ENCODE measurements at places on chromosomes 4 and X. TPM values are rescaled to one million over a fixed set of nuclear protein-coding genes. Genes with fewer than 3 reads are reported as not detected.

Gene ATP1B4
- not detected for total RNA-seq

Gene EDA
- total RNA-seq: 1.6 TPM

Gene PDCL2
- not detected for total RNA-seq

Gene BMPR1B
- total RNA-seq: not detected

Gene GIMD1
- total RNA-seq: not detected

Gene TIGD4
- total RNA-seq: not detected

Gene ABLIM2
- total RNA-seq: 15.8 TPM

Gene DSPP
- total RNA-seq: not detected

Gene TKTL1
- not detected for total RNA-seq

DNA sequence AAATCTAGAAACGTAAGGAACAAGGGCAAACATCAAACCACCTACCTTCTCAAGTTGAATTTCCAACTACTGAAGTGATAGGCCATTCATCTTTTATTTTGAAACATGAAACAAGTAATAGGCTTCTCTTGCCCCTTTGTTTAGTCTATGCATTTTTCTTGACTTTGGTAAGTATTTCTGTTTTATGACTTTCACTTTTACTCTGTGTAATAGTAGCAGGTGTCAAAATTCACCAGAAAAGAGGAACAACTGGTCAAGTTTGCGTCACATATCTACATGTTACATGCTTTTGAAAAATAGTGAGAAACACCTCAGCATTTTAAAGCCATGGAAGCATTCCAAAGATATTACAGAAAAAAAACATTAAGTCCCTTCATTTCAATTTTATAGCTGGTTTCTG, 157.1 kb upstream of the FTHL17 start:
- DNase-seq: no peak

GRCh38 chr4:6974138-6974848, 64.7 kb downstream of the TBC1D14 start:
- peak; percentile 82 for DNase-seq

DNA sequence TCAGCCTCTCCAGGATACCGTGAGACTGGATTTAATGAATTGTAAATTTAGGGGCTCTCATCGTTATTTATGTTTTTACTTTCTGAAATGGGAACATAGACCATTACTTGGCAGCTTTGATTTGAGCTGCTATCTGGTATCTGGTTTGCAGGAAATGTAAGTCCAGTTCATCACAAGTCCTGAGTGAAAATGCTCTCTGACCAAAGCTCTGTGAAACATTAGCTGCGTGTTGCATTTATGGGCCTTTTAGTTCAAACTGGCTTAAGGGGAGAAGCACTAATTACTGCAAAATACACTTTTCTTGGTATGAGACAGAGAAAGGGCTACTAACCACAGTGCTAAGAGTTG, 420 bp downstream of the CC2D2A start:
- no peak for DNase-seq

- no peak for DNase-seq
Observed at GRCh38 chrX:74408304-74408703, 13.0 kb upstream of the SLC16A2 start.

DNA sequence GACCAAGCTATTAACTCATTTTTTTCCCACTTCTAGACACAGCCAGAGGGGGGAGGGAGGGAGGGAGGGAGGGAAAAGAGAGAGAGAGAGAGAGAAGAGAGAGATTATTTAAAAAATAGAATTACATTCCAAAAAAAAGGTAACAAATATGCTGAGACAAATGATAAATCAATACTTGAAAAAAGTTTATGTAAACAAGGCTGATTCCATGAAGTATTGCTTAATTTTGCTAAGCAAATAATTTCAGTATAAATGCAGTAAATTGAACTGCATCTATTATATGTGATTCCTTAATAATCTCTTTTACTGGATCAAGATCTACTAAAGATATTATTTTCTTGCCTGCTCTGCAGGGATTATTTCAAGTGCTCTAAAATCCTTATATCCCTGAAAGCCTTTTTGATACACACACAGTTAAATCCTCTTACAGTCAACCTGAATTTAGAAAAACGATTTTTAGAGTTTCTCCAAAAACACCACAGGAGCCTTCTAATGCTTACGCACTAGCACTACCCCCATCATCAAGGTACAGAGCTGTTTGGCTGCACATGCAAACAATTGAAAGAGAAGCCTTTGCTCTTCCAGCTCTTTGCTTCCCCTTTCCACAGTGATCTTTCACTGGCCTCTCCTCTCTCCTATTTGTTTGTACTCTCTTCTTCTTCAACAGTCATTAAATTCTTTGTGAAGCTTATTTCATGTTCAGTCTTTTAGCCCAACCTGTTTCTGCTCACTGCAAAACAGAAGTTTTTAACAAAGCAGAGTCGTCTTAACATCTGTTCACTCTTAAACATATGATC, 426.3 kb upstream of the FAM241A start:
- DNase-seq: no peak

GRCh38 chrX:3160756-3161155, 119.5 kb downstream of the ARSF start:
- DNase-seq: no peak

DNA sequence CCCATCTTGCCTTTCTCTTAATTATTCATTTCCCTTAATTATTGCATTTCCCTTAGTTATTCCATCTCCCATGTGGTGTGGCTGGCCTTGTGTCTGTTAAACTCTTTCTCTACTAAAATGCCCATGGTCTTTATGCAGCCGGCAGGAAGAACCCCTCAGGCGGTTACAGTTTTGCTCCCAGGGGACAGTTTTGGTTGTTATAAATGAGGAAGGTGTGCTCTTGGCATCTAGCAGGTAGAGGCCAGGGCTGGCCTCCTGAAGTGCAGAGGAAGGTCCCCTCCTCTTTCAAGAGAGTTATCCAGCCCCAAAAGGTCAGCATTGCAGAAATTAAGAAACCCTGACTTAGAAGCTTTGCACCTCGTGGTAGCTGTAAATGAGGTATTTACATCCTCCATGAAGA, 18.0 kb downstream of the TBL1X start:
- no peak for DNase-seq

- DNase-seq: no peak
Observed at GRCh38 chrX:45479196-45479834, 278.6 kb upstream of the DIPK2B start.

- no peak for DNase-seq
Observed at GRCh38 chr4:116733370-116733769, 352.0 kb downstream of the TRAM1L1 start.

DNA sequence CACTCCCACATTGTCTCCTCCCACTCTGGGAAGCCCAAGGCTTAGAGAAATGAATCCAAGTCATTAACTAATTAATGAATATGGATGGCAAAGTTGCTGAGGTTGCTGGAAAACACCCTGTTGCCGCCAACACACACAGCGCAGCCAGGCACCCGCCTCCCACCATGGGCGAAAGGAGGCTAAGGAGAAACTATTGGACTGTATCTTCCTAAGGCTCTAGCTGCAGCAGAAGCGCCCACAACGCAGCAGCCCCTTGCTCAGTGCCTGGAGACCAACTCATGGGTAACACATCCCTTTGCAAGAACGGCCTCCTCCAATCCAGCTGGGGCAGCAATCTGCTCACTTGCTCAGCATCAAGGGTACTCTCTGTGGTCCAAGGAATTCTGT, 34.2 kb downstream of the TSC22D3 start:
- DNase-seq: no peak

DNA sequence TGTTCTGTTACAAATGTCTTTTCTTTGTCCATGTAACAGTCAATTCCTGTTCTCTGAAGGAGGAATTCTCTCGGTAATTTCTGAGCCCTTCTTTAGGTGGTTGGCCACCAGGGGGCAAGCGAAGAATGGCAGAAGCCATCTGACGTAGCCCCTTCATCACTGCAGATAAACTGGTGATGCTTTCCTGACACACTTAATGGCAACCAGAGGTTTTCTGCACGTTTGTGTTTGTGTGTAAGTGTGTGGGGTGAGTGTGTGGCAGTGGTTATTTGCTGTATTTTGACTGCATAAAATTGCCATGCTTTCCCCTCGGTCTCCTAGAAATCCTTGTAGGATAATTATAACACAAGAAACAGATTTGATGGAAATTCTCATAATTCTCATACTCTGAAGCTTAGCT, 64.8 kb upstream of the STOX2 start:
- DNase-seq: peak; percentile 93
